ENCODE measurements at places on chromosomes 4 and X.

DNA sequence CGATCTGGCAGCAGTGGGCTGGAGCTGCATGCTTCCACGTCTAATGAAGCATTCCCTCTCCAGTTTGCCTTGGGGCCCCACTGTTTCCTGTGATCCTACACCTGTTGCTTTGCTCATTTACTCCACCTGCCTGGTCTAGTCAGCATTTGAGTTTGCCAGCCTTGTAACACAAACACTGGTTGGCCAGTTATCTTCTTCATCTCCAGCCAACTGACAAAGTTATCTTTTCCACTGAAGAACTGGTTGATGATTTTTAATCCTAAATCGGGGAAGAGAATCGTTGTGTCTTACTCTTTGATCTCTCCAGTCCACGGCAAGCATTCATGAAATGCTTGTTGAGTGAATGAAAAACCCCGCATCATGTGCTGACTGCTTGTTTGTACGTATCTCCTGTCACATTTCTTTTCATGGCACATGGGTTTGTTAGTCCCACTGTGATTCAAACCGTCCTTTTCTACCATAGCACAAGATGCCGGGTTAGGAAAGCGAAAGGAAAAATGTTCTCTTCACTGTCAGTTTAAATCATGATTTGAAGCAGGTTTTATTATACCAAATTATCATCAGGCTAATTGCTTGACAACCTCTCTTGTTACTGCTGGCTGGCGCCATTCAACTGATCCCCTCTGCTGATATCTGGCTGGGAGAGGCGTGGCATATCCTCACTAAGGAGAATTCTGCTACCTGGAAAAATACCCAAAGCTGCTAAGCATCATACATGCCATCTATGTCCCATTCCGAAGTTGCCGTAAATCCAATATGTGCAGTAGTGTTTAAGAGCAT lies 144.8 kb downstream of the SHROOM3 start:
- DNase-seq = no peak

DNA sequence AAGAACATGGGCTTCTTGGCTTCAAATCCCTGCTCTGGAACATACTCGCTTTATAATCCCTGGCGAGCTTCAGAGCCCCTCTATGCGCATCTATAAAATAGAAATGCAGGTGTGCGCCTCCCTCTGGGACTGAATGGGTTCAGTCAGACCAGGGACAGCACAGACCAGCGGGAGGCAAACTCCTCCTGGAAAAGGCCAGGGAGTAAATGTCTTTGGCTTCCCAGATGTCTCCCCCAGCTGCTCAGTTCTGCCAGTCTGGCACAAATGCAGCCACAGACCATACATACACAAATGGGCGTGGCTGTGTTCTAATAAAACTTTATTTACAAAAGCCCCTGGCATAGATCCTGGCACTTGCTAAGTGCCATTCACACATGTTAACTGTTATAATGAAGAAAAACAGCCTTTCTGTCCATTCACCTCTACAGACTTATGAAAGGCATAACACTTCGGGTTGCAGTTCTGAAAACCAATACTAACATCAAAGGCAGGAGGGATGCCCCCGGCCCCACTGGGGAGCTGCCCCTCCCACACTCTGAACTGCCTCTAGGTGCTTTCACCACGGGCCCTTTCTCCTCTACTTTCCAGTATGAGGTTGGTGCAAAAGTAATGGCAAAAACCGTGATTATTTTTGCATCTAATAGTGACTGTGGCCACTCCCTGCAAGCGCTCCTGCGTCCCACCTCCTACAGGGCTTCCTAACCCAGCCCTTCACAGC lies 4.6 kb downstream of the JAKMIP1 start:
- DNase-seq = no peak

GRCh38 chrX:101385795-101386541 lies at the start of gene BTK:
Gene BTK (minus strand): TSS chrX:101386191. CDS start chrX:101375284, 10,907 bp downstream.
- no peak for DNase-seq

- no peak for DNase-seq
Observed at GRCh38 chr4:121794505-121795188, 6.5 kb upstream of the EXOSC9 start.

DNA sequence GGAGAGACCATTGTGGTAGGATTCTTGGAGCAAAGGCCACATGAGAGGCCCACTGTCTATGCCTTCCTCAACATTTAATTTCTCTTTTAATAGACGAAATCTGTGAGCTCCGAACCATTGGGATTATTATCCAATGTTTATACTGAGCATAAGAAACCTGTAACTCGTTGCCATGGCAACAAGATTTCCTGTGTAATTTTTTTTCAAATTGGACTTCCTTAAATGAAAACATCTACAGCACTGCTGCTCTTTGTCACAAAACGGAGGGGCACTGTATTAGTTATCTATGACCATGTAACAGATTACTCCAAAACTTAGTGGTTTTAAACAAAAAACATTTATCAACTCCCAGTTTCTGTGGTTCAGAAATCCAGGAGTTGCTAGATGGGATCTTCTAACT lies 38.7 kb downstream of the PPP1R2C start:
- DNase-seq = no peak

- DNase-seq = no peak
Observed at GRCh38 chr4:153374442-153374841, 30.0 kb downstream of the MND1 start.

All from stimulated activated CD4-positive, alpha-beta T cell treated with anti-CD3 and anti-CD28 coated beads, TNF-alpha, amount 100 ng/mL, for 4 hours (primary cell).